ENCODE measurements at places on chromosomes 12 and 14. TPM values are rescaled to one million over a fixed set of nuclear protein-coding genes. Genes with fewer than 3 reads are reported as not detected.

GRCh38 chr12:92304371-92305055 lies 158.9 kb upstream of the BTG1 start:
- no peak for DNase-seq

DNA sequence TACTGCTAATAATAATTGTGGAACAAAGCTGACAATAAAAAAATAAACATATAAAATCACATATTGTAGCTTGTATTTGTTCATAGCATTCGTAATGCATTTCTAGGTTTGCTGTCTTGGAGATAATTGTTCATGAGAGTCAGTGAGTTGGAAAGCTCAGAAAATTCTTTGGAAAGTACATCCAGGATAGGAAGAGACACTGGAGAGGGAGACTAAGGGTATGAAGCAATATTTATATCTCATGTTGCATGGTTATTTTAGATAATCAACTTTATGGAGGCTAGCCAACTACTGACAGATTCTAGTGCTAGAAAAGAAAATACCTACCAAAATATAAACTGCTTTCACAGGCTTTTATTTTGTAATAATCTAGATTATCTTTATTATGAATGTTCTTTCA lies 1095.2 kb downstream of the FSCB start:
- no peak for DNase-seq

- no peak for DNase-seq
Observed at GRCh38 chr14:23702656-23703426, 66.7 kb downstream of the DHRS2 start.

DNA sequence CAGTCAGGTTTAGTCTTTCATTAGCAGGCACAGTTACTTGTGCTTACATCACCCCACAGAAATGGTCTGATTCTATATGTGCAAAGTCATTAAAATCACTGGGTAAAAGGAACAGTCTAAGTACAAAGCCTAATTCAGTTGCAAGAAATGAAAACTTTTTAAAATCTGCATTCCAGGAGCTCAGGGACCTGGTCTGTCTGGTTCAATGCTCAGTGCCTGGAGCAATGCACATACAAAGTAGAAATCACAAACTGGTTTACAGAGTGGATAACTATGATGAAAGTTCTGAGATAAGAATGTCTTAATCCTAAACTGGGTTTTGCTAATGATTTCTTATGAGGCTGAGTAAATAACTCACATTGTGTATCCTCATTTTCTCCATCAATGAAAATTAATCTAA lies 28.7 kb downstream of the LMNTD1 start:
- DNase-seq = no peak

GRCh38 chr12:120710031-120710804 lies at the start of gene UNC119B:
Gene UNC119B, plus strand, starts transcription at chr12:120710458. Its CDS starts 17 bp downstream, at chr12:120710475.
- no peak for DNase-seq

- DNase-seq = no peak
Observed at GRCh38 chr14:67319142-67319541, 40.5 kb downstream of the ATP6V1D start.

DNA sequence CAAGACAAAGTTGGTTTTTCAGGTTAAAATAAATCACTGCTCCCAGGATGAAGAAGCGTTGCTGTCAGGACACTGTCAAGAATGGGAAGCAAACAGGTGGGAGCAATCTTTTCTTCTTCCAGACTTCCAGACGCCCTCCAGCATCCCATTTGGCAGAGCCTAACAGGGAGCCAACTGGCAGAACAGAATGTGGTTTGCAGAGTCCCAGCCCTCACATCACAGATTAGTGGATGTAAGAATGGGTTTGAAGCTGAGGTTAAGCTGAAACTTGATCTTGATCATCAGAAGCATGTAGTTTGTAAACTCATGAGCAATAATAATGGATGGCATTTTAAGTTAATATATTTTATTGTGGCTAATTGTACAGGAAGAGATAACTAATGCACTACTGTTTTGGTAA lies 636.4 kb downstream of the SLC6A15 start:
- no peak for DNase-seq

GRCh38 chr14:55911776-55912175 lies 206.4 kb upstream of the PELI2 start:
- no peak for DNase-seq

GRCh38 chr14:75521415-75522199 lies 662 bp upstream of the BATF start:
- DNase-seq = no peak

- no peak for DNase-seq
Observed at GRCh38 chr14:77265561-77266335, 5.3 kb downstream of the NGB start.

- no peak for DNase-seq
Observed at GRCh38 chr12:51798501-51798900, 50.0 kb downstream of the FIGNL2 start.

The RAD51B gene
- total RNA-seq = 25.2 TPM

The CCDC184 gene
- total RNA-seq = not detected

The PLA2G1B gene
- 2.5 TPM for total RNA-seq

The CPNE6 gene
- total RNA-seq = 0.13 TPM
